Left lobe of liver (tissue), 2 donors: ENCODE measurements at places on chromosomes 3 and 15. TPM values are rescaled to one million over a fixed set of nuclear protein-coding genes. Genes with fewer than 3 reads are reported as not detected.
A peak's percentile ranks its signal among the peaks of the same experiment; 100 is the strongest.

- no peak for DNase-seq
Observed at GRCh38 chr15:46278062-46278461, 643.2 kb downstream of the SQOR start.

GRCh38 chr3:105899516-105899915, 30.7 kb upstream of the CBLB start:
- no peak for DNase-seq

The GOLGA6D gene
- 0.45 TPM for total RNA-seq

- DNase-seq = no peak
Observed at GRCh38 chr3:181998828-181999227, 287.1 kb downstream of the SOX2 start.

The SAMMSON gene
- not detected for total RNA-seq

- DNase-seq = peak; percentile 73
Observed at GRCh38 chr15:66779331-66780009, 77.4 kb downstream of the SMAD6 start.

GRCh38 chr3:42216302-42216701, 49.7 kb downstream of the CCK start:
- DNase-seq = no peak

The FAM131A gene
- total RNA-seq = 2.5 TPM

DNA sequence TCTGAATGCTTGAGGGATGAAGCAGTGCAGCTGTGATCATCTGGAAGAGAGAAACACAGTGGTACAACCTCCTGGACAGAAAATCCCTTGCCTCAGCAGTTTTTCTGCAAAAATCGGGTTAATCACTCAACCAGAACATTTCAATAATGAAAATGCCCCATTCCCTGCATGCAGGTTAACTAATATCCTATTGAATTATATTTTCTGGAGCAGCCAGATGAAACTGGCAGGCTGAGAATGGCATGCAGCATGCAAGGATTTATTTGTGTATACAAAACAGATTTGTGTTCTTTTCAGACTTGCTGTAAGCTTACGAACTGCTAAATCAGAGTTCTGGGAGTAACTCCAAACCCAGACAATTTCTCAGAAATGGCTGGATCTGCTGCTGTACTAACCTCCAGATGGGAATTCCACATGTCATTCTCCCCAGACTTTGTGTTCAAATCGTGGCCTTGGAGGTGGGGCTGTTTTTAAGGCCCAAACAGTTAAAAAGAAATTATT, 39.1 kb downstream of the SLC9A9 start:
- no peak for DNase-seq

- no peak for DNase-seq
Observed at GRCh38 chr3:81433675-81434074, 327.8 kb downstream of the GBE1 start.

DNA sequence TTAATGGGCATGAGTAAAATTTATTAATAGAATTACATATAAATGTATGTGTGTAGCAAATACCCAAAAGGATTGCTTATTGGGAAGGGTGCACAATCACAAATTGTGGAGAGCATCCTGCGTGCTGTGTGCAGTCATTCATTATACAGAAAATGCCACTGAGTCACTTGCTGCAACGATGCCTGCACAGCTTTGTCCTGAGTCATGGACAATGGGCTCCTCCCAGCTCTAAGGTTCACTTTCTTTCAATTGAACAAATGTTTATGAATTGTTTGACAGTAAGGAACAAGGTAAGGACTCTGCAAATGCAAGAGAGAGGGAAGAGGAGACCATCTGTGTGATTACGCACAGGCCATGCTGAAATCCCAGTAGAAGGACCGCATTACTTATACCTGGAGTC, 18.7 kb downstream of the CFAP161 start:
- DNase-seq = no peak

GRCh38 chr3:41411065-41411464, 211.8 kb downstream of the CTNNB1 start:
- no peak for DNase-seq

DNA sequence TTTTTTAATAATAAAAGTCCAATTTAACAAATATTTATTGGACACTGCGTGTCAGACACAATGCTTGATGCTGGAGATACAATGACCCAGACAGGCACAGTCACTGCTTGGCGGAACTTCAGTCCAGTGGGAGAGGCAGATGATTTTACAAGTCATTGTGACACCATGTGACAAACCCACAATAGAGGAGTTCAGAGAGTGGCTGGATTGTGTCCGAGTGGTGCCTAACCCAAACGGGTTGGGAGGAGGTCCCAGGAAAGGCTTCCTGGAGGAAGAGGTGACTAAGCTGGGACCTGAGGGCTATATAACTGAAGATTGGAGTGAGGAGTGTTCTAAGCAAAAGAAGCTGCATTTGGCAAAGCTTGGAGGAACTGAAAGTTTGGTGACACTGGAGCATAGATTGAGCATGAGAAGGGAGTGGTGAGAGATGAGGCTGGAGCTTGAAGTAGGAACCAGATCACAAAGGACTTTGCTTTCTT, 41.4 kb downstream of the CRTC3 start:
- no peak for DNase-seq

DNA sequence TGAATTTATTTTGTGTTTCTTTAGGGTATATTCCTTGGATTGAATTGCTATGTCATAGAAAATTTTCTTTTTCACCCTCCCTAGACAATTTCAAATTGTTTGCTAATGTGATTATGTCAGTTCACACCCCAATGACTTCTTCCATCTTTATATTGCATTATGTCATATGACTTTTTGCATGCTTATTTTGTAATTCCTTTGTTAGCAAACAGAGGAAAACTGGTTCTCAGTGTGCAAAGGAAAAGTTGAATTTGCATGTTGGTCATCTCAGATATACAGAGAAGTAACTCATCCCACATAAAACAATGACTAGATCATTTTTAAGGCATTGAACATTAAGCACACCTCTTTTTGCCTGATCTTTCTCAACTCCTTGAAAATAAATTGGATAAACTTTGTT, 3.3 kb upstream of the RNF13 start:
- no peak for DNase-seq

DNA sequence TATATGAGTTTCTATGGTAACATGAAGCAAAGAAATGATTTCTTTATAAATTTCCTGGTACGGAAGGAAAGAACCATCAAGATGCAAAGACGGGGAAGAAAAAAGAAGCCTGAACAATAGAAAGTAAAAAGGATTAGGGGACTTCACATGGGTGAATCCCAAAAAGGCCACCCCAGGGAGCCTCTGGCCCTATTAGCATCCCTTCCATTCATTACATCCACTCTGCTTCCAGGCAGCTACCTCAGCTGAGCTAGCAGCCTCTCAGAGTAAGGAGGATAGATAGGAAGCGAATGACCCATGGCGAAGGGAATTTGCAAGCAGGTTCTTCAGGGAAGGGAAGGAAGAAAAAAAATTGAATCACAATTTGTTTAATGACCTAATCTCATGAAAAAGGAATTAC, 81.6 kb downstream of the GABRB3 start:
- DNase-seq = no peak

- no peak for DNase-seq
Observed at GRCh38 chr3:178841011-178841410, 230.6 kb downstream of the ZMAT3 start.

- no peak for DNase-seq
Observed at GRCh38 chr3:9316881-9317361, 45.9 kb upstream of the THUMPD3 start.

GRCh38 chr3:104855702-104856101, 511.0 kb upstream of the ALCAM start:
- no peak for DNase-seq
